HTR-8/SVneo (cell line): ENCODE measurements at places on chromosomes 16 and 17.

DNA sequence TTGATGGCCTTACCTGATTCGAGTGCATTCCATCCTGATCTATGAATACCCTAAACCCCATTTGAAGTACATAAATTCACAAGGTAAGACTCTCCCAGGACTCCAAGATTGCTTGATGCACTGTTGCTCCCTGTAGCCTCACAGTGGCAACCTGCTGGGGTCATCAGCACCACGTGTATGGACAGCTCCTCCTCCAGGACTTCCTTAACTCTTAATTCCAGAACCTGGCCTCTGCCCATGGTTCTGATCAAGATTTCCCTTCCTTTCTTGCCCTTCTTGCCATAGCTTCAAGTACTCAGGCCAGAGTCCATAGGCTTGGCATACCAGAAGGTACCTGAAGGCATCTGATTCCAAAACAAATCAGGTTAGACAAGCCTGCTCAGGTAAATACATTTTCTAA, 34.0 kb upstream of the NLK start:
- DNase-seq = peak; percentile 59

DNA sequence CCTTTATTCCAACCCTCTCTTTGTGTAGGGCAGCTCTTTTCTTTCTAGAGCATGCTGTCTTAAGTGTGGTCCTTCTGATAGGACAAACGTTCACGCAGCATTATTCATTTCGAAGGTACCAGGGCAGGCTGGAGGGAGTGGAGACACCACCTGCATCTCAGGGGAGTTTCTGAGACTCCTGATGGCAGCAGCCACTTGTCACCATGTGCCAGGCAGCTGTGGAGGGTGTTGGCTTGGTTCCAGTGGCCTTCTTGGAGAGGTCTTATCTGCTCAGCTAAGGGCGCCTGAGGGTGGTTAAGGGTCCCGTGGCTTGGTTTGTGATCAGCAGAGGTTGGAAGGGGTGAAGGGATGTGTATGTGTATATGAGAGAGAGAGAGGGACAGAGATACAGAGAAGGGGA, 257.1 kb upstream of the EEF2KMT start:
- DNase-seq = no peak

DNA sequence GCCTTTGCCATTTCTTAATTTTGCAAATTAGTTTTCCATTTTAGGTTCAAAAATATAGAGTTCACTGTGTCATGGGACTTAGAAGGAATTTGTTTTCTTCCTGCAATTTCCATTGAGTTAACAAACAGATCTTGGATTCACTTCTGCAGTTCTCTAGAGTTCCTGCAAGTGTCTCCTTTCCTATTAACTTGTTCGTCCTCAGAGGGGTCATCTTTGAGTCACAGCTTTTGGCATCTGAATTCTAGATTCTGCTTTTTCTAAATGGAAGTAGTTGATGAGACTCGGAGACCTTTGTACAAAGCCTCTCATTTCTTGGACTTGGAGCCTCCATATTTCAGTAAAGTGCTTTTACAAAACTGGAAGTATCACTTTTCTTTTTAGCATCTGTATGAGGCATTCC, 323.3 kb downstream of the BCAS3 start:
- peak; percentile 35 for DNase-seq

GRCh38 chr17:47669081-47669480, 19.4 kb downstream of the KPNB1 start:
- no peak for DNase-seq

DNA sequence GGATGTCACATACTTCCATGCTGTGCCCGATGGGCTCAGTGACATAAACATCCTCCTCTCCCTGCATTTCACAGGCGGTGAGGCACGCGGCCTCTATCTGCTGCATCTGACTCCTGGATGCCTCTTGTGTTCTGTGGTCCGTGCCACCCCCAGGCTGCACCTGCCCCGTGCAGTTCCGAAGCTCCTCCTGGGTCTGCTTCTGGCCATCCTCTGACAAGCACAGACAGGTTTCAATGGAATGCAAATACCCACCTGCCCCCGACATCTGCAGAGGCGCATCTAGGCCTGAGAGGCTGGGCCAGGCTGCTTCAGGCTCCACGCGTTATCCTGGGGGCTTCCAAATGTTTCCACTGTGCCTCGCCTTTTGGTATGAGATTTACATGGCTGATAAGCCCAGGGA, 46.3 kb upstream of the DNAH17 start:
- no peak for DNase-seq

GRCh38 chr17:27430882-27431491, 25.3 kb upstream of the KSR1 start:
- peak; percentile 73 for DNase-seq

GRCh38 chr17:46978489-46979146, 435 bp downstream of the RPRML start:
- no peak for DNase-seq

DNA sequence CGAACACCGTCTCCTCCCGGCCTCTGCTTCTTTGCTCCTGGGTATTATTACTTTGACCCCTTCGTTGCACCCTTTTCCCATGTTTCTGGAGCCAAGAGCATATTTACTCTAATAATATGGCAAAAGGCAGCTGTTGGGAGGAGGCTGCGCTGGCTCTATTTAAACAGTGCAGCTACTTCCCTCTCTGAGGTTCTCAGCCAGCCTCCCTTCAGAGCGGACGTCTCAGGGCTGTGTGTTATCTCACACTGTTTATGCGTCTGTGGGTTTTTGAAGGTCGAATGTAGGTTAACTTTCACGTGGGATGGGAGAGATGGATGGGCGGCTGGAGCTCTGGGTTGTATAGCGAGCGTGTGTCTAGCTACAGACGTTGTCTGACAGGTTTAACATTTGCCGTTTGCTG, 45.3 kb downstream of the COX4I1 start:
- no peak for DNase-seq

GRCh38 chr16:79008036-79008868, 592.3 kb downstream of the MAF start:
- DNase-seq = no peak

DNA sequence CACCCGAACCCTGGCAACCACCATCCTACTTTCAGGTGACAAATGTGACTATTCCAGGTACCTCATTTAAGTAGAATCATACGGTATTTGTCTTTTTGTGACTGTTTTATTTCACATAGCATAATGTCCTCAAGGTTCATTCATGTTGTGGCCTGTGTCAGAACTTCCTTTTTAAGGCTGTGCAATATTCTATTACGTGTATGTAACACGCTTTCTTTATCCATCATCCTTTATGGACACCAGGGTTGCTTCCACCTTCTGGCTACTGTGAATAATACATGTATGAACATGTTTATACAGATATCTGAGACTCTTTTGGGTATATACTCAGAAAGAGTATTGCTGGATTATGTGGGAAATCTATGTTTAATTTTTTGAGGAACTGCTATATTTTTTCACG, 28.7 kb upstream of the RSL1D1 start:
- no peak for DNase-seq

DNA sequence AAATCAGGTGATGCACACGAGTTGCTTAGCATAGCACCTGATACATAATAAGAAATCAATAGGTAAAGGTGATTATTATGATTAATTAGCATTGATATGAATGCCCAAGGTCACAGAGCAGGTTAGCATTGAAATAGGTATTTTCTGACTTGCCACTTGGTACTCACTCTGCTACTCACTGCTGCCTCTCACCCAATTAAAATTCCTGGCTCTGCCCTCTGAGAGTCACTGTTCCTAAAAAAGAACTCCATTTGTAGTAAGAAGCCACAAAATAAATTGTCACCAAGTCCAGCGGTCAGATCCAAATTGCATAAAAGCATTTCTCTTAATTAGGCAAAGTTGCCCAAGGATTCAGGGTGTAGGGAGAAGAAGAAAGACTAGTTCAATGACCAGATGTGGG, 8.9 kb upstream of the GRIN2A start:
- no peak for DNase-seq

DNA sequence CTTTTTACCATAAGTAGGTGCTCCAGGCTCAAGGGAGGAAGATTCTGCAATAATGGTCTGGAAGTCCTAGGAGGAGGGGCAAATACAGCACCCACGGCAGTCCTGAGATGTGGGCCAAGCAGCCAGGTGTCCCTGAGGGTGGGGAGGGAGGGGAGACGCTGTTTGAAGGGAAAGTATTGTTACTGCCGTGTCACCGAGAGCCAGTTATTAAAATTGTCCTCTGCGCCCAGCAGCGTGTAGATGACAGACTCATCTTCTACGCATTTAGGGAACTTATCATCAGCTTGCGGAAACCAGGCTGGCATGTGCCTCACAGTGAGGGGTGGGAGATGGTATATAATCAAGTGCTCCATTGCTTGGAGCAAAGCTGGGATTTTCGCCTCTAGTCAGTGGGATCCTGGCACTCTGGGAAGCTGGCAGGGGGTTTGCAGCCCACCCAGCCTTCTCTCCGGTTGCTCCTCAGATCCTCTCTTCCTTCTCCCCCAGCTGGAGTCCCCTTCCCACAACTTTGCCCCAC, 104.6 kb downstream of the OR1D5 start:
- no peak for DNase-seq

GRCh38 chr17:31811101-31811500, 47.9 kb downstream of the COPRS start:
- DNase-seq = no peak

DNA sequence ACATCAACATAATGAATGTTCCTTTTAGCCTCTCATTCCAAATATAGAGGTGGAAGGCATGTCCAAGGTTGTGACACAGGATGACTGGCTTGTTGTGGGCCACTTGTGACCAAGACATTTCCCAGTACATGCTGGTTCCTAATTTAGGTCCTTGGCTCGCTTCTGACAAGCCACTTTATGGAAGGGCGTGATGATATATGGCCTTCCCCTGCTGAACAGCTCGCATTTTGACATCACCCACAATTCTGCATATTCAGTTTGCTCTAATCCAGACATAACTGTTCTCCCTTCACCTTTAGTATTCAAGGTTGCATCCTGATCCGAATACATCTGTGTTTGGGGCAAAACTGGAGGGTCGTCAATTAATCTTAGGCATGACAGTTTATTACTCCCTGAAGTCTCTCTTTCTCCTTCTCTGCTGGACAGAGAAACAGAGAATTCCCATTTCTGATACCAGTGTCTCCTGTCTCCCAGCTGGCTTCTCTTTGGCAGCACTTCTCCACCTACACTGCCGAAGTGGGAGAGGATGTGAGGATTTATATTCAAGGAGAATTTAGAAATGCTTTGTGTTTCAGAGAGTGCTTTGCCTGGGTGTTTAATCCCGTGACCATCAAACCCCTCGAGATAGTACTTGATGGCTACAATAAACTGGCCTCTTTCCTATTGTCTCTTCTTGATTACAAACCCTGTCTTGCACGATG, 815.5 kb upstream of the RBFOX1 start:
- DNase-seq = no peak

DNA sequence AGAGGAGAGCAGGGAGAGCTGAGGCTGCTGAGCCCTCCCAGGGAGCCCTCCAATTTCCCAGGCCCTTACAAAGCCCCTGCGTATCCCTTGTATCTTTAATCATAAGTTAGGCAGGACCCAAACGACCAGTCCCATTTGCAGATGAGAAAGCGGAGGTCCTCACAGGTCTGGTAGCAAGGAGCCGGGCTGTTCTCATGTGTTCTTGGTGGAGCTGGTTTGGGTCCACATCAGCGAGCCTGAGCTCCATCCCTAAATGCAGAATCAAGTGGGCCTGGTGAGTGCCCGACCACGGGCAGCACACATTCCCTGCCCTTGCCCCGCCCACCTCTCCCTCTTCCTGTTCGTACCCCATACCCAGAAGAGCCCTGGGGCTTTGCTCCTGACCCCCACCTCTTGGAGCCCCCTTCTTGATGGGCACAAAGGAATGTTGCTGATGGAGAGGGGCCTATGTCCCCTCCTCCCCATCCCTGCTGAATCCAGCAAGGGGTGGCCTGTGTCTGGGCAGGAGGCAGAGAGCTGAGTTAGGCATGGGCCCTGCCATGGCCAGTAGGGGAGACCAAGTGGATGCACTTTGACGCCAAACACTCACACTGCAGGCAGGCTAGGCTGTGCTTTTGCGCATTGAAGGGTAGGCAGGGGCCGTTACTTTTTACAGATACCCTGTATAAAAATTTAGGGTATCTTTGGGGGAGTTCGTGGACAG, 18.3 kb upstream of the ADCY7 start:
- no peak for DNase-seq

DNA sequence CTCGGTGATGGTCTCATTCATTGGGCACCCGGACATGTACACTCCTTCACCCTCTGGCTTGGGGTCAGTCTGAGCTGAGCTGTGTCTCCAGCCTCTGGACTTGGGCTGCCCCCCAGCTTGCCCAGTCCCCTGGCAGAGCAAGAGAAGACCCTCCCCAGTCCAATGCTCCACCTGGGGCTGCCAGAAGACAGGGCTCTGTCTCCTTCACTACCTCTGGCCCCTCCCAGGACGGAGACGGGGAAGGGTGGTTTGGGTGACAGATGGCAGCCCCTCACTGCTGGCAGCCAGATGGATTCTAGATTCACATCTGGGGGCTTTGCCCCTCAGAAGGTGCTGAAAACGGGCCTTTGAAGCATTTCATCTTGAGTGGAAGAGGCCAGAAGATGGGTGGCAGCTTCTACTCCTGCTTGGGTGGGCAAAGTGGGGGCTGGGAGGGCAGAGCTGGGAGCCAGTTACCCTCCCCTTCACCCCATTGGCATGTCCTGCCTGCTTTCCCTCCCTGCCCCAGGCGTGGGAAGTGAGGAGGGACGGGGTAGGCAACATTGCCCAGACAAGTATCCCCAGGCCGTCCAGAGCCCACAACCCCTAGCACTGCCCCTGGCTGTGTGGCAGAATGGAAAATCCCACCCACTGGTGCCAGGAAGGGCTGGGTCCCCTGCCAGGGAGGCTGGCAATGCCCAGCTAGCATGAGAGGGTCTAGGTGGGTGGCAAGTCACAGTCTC, 13.9 kb downstream of the NGFR start:
- no peak for DNase-seq

DNA sequence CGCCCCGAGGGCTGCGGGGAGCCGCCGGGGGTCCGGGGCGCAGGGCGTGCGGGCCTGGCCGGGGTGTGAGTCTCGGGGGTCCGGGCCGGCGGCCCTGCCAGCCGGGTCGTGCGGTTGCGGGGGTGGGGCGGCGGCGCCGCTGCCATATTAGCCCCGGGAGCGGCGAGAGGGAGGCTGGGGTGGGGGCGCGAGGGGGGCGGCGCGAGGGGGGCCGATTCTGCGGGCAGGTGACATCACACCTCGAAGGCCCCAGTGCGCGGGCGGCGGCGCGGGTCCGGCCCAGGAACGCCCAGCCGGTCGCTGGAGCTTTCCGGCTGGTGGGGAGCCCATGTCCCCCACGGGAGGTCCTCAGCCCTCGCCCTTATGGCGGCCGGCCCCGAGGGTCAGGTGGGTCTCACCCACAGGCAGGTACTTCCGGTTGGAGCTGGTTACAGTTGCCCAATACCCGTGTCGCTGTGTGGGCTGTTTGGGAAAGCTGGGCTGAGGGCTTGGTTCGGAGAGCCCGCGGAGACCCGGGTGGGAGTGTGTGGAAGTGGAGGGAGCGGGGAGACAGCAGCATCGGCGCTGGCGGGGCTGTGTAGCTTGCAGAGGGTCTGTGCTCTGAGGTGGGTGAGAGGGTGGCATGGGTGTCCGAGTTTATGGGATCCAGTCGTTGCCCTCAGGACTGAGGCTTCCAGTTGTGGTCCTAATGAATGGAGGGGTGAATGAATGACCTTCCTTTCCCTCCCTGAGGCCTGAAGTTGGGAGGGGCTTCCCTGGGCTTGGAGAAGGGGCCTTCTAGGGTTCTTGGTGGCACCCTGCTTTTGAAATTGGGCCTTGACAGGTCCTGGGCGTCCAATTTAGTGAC, 804 bp downstream of the ATP6V0C start:
- no peak for DNase-seq

- no peak for DNase-seq
Observed at GRCh38 chr17:50053654-50053960, 2.3 kb upstream of the ITGA3 start.

GRCh38 chr17:7147772-7148171, 31.4 kb downstream of the ASGR1 start:
- DNase-seq = no peak

- DNase-seq = no peak
Observed at GRCh38 chr16:23368469-23368868, 66.4 kb downstream of the SCNN1B start.
